ENCODE measurements at places on chromosomes 13 and 19.
A peak's percentile ranks its signal among the peaks of the same experiment; 100 is the strongest.

DNA sequence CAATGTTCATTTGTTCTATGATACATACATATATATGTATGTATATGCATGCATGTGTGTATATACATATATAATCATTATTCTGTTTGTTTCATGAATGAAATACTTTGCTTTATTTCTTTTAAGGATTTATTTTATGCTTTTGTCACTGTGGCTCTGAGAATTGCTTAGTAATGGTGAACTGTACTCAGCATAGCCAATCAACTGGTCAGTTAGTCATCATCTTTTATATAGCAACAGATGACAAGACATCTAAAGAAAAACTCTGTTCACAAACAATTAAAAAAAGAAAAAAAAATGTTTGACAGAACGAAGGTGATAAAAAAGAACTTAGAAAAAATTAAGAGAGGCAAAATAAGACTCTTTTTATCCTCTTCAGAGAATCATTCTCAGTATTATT is 1440.3 kb downstream of the PCDH9 start:
- no peak for DNase-seq

- DNase-seq, result no peak
These were observed 1.4 kb upstream of the FREM2 start for GRCh38 chr13:38685431-38685830.

- no peak for DNase-seq
These were observed 27.6 kb downstream of the TMPRSS9 start for GRCh38 chr19:2387367-2388288.

DNA sequence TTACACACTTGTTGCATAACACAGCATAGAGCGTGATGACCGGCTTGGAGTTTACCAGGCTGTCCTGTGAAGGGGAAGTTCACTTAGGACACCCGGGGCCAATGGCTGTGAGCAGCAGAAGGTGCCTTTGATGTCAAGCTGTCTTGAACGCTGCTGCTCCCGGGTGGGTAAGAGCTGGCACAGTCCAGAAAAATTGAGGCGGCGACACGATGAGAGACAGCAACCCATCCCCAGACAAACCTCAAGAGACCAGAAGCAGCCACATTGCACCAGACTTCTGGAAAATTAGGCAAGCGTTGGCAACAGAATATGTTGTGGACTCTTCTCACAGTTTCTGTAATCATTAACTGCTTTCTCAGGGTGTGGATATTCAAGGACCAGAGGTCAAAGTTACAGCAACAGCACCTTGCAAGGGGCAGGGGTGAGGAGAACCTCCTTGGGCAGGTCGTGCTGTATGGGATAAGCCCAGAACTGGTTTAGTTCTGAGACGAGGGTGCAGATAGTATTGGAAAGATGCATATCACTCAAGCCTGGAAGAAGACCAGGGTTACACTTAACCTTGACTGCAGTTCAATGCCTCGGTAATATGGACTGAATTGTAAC is 10.1 kb downstream of the NFILZ start:
- DNase-seq, result no peak

DNA sequence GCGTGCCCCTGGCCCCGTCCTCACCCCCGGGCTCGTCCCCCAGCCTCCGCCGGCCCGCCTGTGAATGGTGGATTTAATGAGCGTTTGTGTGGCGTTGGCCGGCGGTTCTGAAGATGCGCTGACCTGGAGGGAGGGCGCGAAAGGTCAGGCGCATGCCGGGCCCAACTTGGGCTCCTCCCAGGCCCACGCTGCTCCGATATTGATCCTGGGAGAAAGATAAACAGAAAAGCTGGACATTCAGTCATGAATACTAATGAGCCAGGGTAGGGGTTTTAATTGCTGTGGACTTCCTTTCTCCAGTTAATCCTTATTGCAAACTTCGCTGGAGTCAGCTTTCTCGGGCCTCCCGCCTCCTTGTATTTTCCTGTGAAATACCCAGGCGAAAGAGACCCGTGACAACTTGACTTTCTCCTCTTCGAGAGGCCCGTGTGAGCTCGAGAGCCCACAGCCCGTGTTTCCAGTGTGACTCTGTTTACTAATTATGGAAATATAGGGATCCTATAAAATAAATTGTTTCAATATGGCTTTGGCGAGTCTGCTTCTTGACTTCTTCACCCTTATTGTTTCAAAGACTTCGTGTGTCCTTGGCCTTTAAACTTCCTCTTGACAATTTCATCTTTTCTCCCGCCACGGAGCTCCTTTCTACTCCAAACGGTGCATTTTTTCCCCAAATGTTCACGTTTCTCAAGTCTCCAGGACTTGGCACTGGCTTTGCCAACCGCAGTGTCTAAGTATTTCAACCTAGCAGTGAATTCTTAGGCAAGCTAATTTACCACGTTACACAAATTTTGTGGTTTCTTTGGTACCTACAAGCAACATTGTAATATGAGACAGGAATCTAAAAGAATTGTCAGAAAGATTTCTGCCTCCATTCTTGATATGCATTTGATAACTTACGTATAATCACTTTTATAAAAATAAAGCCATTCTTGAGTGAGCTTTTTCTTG is 10.5 kb downstream of the ZIC2 start:
- no peak for DNase-seq

GRCh38 chr19:3024870-3025548 is 4.1 kb downstream of the TLE2 start:
- peak; percentile 75 for DNase-seq

GRCh38 chr13:110248449-110249143 is 58.4 kb downstream of the COL4A1 start:
- DNase-seq, result no peak

DNA sequence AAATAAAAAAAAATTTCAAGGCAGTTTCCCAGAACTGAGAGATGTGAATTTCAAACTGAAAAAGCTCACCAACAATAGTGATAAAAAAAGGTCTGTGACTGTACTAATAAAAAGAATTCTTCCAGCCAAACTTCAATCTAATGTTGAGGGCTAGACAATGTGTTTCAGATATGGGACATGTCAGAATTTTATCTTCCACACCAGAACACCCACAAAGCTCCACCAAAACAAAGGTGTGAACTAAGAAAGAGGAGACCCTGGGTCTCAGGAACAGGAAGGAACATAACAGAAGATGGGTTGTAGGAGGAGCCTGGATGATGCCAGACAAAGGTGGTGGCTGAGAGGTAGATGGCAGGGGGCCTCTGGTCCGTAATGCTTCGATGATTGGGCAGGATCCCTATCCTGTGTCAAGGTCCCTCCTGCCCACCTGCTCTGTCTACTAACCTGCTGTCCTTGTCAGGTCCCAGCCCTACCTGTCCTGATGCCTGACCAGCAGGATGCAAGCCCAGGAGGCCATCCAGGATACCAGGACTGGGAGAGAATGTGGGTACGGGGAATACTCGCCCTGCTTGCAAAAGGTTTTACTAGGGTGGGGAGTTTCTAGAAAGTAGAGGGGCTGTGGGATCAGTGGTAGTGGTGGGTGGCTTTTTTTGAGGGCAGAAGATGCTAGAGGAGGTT is 4.5 kb downstream of the MZF1 start:
- no peak for DNase-seq

DNA sequence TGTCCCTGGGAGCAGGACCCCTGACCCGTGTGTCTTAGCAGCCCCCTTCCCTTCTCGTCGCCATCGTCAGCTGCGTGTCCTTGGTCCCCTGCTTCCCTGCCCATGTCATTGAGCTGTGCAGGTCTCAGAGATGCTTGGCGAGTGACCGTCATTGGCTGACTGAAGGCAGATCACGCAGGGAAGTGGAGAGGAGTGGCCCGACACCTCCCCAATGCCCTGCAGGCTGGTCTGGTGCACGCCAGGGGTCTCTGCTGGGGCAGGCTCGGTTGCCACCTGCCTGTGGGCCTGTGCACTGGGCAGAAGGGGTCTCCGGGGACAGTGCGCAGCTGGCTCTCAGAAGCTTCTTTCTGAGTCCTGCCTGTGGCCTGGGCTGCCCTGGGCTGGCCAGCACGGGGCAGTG is 6.2 kb downstream of the GNA11 start:
- peak; percentile 83 for DNase-seq

DNA sequence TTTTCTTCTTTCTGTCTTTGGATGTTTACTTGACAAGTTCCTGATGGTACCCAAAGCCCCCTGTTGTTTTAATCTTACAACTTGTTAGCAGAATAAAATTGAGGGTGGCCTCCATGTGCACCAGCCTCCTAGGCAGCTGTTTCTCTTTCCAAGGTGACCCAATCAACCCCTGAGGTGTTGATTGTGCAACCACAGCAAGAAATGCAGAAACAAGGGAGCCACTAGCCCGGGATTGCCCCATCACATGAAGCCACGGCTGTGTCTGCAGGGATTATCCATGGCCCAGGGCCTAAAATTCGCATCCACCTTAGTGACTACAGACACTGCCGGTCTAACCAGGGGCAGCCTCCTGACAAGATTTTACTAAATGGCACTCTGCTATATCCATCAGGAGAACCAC is 14.4 kb downstream of the CEACAM4 start:
- no peak for DNase-seq

DNA sequence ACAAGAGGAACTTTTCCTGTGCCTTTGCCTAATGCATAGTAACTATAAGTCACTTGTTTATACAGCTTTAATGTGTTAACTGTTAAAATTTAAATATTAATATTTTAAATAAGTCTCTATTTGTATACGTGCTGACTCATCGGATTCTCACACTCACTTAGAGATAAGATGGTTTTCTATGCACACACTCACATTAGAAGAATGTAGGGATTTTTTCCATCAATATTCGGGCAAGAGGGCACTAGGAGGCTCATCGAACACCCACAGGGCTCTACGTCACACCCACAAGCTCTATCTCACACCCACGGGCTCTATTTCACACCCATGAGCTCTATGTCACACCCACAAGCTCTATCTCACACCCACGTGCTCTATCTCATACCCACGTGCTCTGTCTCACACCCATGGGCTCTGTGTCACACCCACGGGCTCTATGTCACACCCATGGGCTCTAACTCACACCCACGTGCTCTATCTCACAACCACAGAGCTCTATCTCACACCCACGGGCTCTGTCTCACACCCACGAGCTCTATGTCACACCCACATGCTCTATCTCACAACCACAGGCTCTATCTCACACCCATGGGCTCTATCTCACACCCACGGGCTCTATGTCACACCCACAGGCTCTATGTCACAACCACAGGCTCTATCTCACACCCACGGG is 73.4 kb downstream of the COL4A2 start:
- no peak for DNase-seq

- peak; percentile 42 for DNase-seq
These were observed 1450.5 kb downstream of the EFNB2 start for GRCh38 chr13:105084931-105085330.

- DNase-seq, result no peak
These were observed 28.3 kb downstream of the CCL25 start for GRCh38 chr19:8080832-8081231.

DNA sequence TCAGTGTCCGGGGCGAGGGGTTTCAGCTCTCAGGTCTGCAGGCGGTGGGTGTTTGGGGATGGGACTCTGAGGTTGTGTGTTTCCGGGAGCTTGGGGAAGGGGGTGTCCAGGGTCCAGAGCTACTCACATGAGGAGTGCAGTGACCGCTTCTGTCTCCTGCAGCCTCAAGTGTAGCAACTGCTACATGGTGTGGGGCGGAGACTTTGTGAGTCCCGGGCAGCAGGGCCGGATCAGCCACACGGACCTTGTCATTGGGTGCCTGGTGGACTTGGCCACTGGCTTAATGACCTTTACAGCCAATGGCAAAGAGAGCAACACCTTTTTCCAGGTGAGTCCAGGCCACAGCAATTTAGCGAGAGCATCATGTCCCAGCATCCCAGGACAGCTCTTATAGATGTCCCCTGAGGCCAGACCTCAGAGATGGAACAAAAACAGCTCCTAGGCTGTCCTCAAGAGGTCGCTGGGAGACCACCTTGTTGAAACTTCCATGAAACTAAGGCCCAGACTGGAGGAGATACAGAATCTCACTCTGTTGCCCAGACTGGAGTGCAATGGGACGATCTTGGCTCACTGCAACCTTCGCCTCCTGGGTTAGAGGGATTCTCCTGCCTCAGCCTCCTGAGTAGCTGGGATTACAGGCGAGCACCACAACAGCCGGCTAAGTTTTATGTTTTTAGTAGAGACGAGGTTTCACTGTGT is 44.9 kb downstream of the RYR1 start:
- DNase-seq, result peak; percentile 65

GRCh38 chr19:11478167-11479089 is 2.4 kb downstream of the ELAVL3 start:
- DNase-seq, result no peak
